ENCODE measurements at places on chromosomes 6 and 20.
A peak's percentile ranks its signal among the peaks of the same experiment; 100 is the strongest.

GRCh38 chr6:166942393-166943168 is 13.8 kb downstream of the RNASET2 start:
- no peaks in the 10 kb centered on the region for H3K27me3 ChIP-seq
- peak; percentile 42 for DNase-seq
- H3K36me3 ChIP-seq = peaks cover 72% of the 10 kb centered on the region
- no peak overlapping the region for H3K4me3 ChIP-seq
- H3K27ac ChIP-seq = no peak overlapping the region
- H3K4me1 ChIP-seq = peaks cover 25% of the 10 kb centered on the region

DNA sequence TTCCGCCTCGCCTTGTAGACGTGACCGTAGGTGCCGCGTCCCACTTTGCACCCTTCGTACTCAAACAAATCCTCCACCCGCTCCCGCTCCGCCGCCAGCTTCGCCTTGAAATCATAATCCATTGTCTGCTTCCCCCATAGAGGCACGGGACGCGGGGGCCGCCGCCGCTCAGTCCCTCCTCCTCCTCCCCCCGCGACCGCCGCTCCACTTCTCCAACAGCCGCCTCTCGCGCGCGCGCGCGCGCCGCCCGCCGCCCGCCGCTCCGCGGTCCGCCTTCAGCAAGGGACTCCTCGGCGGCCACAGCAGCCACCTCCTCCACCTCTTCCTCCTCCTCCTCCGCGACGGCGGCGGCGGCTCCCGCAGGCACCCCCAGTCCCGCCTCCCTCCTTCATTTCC is 256 bp downstream of the CDK19 start:
- peak overlapping the region; percentile 99 for H3K27ac ChIP-seq
- no peak for DNase-seq
- peaks cover 53% of the 10 kb centered on the region for H3K4me1 ChIP-seq
- H3K36me3 ChIP-seq = peaks cover 6% of the 10 kb centered on the region
- no peaks in the 10 kb centered on the region for H3K27me3 ChIP-seq

DNA sequence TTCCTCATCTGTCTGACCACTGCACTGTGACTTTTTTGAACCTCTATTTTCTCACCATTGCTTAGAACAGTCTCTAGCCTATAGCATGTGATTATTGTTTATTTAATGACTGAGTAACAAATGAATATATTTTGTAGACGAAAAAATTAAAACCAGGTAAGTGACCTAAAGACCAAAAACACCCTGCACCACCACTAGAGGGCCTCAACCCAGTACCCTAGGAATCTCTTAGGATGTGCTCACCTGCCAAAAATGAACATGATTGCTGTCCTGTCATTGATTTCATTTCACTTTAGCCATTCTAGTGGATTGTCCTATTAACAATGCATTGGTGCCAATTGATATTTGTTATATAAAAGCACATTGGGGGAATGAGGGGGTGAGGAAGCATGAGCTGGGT is 199.1 kb downstream of the COL9A1 start:
- H3K27me3 ChIP-seq = peaks cover under 1% of the 10 kb centered on the region
- no peaks in the 10 kb centered on the region for H3K36me3 ChIP-seq
- H3K4me1 ChIP-seq = no peaks in the 10 kb centered on the region
- no peak overlapping the region for H3K27ac ChIP-seq
- no peak for DNase-seq

GRCh38 chr6:155195903-155196302 is 67.9 kb upstream of the CLDN20 start:
- H3K4me3 ChIP-seq = no peak overlapping the region
- no peaks in the 10 kb centered on the region for H3K4me1 ChIP-seq
- no peak overlapping the region for H3K27ac ChIP-seq
- no peaks in the 10 kb centered on the region for H3K36me3 ChIP-seq

DNA sequence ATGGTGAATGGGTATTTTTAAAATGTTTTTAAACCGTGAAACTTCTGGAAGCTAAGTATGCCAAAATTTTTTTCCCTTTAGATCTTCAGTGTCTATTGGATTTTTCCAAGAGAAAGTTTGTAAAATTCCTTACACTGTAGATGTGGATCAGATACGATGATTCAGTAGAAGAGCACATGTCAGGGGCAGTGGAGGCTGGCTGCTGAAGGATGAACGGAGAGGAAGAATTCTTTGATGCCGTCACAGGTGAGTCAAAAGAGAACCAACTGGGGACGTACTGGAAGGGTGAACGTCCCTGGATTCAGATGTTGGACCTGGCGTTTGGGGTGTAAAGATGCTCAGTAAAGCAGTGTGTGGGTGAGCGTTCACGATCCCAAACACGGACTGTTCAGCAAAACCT is 17.7 kb downstream of the OSBPL2 start:
- no peaks in the 10 kb centered on the region for H3K27me3 ChIP-seq
- H3K4me1 ChIP-seq = no peaks in the 10 kb centered on the region
- H3K4me3 ChIP-seq = no peak overlapping the region
- H3K36me3 ChIP-seq = peaks cover 5% of the 10 kb centered on the region
- H3K27ac ChIP-seq = no peak overlapping the region

DNA sequence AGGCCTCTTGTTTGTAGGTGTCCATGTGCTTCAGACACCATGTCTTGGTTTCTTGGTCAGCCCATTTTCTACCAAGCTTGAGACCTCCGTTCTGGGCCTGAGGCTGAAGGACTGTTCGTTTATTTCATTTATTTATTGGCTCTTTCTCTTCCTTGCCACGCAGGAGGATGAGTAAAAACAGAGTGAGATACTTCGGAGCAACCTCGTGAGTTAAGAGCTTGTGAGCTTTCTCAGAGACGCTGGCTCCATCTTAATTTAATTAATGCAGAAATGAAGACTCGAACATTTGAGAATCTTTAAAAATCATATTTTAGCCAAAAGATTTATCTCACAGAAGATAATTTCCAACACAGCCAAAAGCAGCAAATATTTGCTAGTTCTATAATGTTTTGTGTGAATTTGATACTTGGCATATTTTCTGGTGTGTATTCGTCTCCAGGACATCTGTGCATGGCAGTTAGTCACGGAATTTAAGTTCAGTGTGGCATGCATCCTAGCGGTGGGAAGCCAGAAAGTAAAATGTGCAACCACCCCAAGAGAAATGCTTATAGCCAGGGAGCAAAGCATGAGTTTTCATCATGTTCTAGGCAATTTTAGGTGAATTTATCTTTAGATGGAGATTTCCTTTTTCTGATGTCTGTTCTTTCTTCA is 76.0 kb downstream of the THBS2 start:
- H3K4me1 ChIP-seq = no peaks in the 10 kb centered on the region
- H3K27ac ChIP-seq = no peak overlapping the region
- no peaks in the 10 kb centered on the region for H3K36me3 ChIP-seq

GRCh38 chr20:4067600-4068261 is 52.4 kb upstream of the RNF24 start:
- H3K4me3 ChIP-seq = no peak overlapping the region
- H3K4me1 ChIP-seq = peaks cover 30% of the 10 kb centered on the region
- no peak overlapping the region for H3K27ac ChIP-seq

DNA sequence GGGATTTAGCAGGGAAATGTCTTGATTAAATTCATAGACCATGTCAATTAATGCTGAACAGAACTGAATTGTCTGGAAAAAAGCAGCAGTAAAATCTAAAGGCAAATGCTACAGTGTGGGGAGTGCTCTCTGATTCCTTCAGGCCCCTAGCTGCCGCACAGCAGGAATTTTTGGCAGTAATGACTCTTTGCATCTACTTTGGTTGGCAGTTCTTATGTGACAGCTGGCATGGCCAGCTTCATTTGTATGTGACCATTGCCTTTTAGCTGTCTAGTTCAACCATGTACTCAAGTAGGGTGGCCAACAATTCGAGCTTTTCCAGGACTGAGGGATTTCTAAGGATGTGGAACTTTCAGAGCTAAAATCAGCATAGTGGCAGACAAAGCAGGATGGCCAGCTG is 499.1 kb upstream of the MAN1A1 start:
- H3K27me3 ChIP-seq = no peaks in the 10 kb centered on the region
- no peaks in the 10 kb centered on the region for H3K4me1 ChIP-seq
- H3K36me3 ChIP-seq = no peaks in the 10 kb centered on the region
- H3K27ac ChIP-seq = no peak overlapping the region
- H3K4me3 ChIP-seq = no peak overlapping the region

- H3K27ac ChIP-seq = no peak overlapping the region
- H3K4me3 ChIP-seq = no peak overlapping the region
- no peaks in the 10 kb centered on the region for H3K4me1 ChIP-seq
- DNase-seq = no peak
- H3K27me3 ChIP-seq = no peaks in the 10 kb centered on the region
These were observed 39.7 kb downstream of the XRN2 start for GRCh38 chr20:21342656-21343345.

- H3K4me1 ChIP-seq = no peaks in the 10 kb centered on the region
- no peak for DNase-seq
- no peak overlapping the region for H3K4me3 ChIP-seq
These were observed 17.9 kb downstream of the CARMIL1 start for GRCh38 chr6:25297039-25297441.

DNA sequence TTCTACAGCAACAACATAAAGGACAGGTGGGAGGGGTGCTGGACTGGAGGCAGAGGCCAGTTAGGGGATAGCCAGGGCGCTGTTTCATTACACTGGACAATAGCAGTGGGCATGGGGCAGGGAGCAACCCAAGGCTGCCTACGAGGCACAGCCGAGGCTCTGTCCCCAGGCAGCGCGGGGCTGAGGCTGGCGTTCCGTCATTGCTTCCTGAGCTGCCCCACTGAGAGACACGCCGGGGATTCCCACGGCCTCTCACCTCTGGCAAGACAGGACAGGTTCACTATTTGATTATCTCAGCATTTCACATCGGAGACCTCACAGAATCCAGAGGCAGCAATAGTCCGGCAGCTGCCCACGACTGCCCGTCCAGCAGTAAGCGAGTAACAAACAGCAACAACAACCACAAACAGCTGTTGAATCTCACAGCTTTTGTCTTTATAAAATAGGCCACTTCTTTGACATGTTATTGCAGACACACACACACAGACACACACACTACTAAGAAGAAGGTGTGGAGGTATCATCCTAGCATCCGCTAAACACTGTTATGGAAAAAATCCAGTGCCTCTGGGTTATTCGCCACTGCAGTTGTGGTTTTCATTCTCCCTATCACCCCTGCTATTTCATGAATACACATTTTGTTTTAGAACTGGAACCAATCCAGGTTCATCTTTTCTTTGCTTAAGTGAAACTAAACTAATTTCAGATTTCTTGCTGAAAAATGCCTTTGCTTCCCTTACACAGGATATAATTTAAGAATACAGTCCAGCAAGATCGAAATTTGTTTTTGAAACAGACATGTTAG is 19.5 kb downstream of the KIF25 start:
- no peaks in the 10 kb centered on the region for H3K27me3 ChIP-seq
- no peak overlapping the region for H3K4me3 ChIP-seq
- DNase-seq = no peak
- no peaks in the 10 kb centered on the region for H3K4me1 ChIP-seq
- no peaks in the 10 kb centered on the region for H3K36me3 ChIP-seq
- no peak overlapping the region for H3K27ac ChIP-seq

GRCh38 chr6:56594699-56595098 is 48.0 kb downstream of the DST start:
- H3K27me3 ChIP-seq = peaks cover 3% of the 10 kb centered on the region
- H3K4me1 ChIP-seq = peaks cover 25% of the 10 kb centered on the region
- H3K27ac ChIP-seq = peak overlapping the region; percentile 60
- no peaks in the 10 kb centered on the region for H3K36me3 ChIP-seq

DNA sequence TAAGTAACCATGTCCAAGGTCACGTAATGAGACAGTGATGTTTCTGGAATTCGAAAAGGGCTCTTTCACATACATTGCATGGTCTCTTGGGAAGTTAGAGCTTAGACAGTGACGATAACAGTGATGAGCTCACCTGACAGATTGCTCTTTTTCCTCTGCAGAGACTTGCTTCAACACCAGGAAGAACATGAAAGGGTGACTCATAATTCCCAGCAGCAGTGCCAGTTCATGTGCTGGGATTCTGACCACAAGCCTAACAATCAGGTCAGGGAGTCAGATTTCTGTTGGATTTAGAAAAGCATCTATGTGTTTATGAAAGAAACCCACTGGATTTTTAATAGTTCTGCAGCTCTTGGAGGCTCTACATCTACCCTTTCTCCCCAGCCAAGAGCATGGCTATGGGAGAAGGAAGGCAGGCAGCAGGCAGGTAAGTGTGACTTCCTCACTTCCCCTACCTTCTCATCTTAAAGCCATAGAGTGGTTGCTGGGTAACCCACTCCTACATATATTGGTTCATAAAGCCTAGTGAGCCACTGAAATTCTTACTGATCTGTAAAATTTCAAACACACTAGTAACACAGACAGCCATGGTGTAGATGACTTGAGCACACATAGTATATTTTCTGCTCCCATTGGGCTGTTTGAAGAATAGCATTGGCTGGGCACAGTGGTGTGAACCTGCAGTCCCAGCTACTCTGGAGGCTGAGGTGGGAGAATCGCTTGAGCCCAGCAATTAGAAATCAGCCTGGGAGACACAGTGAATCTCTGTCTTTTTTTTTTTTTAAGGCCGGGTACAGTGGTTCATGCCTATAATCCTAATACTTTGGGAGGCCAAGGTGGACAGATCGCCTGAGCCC is 44.4 kb upstream of the LOC128125822 start:
- H3K27me3 ChIP-seq = no peaks in the 10 kb centered on the region
- H3K4me1 ChIP-seq = peaks cover 41% of the 10 kb centered on the region
- no peak overlapping the region for H3K4me3 ChIP-seq

- H3K4me3 ChIP-seq = peak overlapping the region; percentile 93
- H3K27ac ChIP-seq = peak overlapping the region; percentile 82
- peaks cover 51% of the 10 kb centered on the region for H3K36me3 ChIP-seq
- H3K4me1 ChIP-seq = peaks cover 77% of the 10 kb centered on the region
- peaks cover 100% of the 10 kb centered on the region for H3K27me3 ChIP-seq
- peak; percentile 49 for DNase-seq
These were observed 9.9 kb downstream of the NRN1 start for GRCh38 chr6:5996714-5997419.

GRCh38 chr6:10837009-10837621 is 1.2 kb downstream of the MAK start:
- no peak overlapping the region for H3K27ac ChIP-seq
- no peak for DNase-seq
- peak overlapping the region; percentile 68 for H3K4me3 ChIP-seq
- no peaks in the 10 kb centered on the region for H3K36me3 ChIP-seq

DNA sequence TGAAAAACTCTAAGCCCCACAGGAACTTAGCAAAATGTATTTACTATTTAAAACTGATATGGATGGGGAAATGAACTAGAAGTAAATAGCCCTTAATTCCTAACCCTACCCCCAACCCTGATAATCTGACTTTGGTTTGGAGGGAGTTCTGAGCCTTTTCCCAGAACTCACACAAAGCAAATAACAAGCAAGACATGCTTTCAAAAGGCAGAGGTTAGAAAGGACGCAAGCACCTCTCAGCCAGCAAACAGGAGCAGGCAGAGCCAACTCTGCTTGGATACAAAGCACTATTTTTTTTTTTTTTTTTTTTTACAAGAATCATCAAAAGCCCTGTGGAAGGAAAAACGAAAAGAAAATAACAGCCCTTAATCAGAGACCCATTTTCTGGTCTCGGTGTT is 58.7 kb downstream of the SLC22A23 start:
- no peaks in the 10 kb centered on the region for H3K4me1 ChIP-seq
- H3K36me3 ChIP-seq = no peaks in the 10 kb centered on the region
- H3K27me3 ChIP-seq = no peaks in the 10 kb centered on the region
- H3K27ac ChIP-seq = no peak overlapping the region

DNA sequence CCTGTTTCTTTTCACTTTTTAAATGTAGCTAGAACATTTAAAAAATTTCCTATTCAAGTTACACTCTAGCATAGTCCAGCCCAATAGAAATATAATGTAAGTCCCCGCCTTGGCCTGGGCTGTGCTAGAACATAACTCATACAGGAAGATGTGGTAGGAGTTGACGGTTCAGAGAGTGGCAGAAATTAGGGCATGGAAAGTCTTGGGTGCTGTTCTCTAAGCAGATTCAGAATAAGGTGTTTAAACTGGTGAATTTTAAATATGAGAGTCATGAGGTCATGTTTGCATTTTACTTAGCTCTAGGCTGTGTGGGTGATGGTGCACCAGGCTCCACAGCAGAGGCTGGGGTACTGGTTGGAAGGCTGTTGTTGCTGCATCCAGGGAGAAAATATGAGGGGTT is 256.5 kb downstream of the FARS2 start:
- peaks cover 57% of the 10 kb centered on the region for H3K4me1 ChIP-seq
- DNase-seq = peak; percentile 50
- peaks cover 15% of the 10 kb centered on the region for H3K36me3 ChIP-seq
- H3K27me3 ChIP-seq = no peaks in the 10 kb centered on the region

Measured in activated naive CD4-positive, alpha-beta T cell treated with anti-CD3 and anti-CD28 coated beads, Interleukin-2, amount 10 ng/mL, durations not matched to agents 7 days and 5 days (primary cell).